NCI-H1694 treated with DMSO at 0.1 percent for 48 hours (cell line): ENCODE measurements at places on chromosomes 11 and 22.

GRCh38 chr22:39428597-39429071 is 28.2 kb upstream of the MGAT3 start:
- DNase-seq, result no peak

GRCh38 chr11:125621995-125622394 is 3.0 kb upstream of the CHEK1 start:
- no peak for DNase-seq

GRCh38 chr11:61697078-61697502 is 16.9 kb downstream of the DAGLA start:
- no peak for DNase-seq

- DNase-seq, result no peak
Observed at GRCh38 chr22:26674211-26675190, 17.1 kb downstream of the MIAT start.

GRCh38 chr11:83574519-83574918 is 288.4 kb upstream of the CCDC90B start:
- no peak for DNase-seq

- no peak for DNase-seq
Observed at GRCh38 chr11:39102236-39102635, 2357.2 kb downstream of the LRRC4C start.

- no peak for DNase-seq
Observed at GRCh38 chr11:27660171-27660570, 40.1 kb downstream of the BDNF start.

GRCh38 chr11:17760102-17761029 is 25.8 kb downstream of the KCNC1 start:
- no peak for DNase-seq

DNA sequence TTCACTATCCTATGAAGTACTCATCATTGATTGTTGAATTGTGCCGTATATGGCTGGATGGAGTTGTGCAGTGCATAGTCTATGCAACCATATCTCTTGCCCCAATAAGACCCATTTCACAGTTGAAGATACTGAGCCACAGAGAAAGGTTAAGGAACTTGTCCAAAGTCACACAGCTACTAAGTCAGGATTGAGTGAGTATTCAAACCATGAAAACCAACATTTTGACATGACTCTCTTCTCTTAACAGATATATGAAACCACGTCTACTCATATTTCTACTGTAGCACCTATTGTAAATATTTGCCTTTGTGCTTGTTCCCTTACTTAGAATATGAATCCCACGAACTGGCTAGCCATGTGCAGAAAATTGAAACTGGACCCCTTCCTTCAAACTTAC is 58.1 kb downstream of the MAML2 start:
- no peak for DNase-seq

GRCh38 chr11:112844517-112844916 is 116.7 kb upstream of the NCAM1 start:
- DNase-seq, result no peak

DNA sequence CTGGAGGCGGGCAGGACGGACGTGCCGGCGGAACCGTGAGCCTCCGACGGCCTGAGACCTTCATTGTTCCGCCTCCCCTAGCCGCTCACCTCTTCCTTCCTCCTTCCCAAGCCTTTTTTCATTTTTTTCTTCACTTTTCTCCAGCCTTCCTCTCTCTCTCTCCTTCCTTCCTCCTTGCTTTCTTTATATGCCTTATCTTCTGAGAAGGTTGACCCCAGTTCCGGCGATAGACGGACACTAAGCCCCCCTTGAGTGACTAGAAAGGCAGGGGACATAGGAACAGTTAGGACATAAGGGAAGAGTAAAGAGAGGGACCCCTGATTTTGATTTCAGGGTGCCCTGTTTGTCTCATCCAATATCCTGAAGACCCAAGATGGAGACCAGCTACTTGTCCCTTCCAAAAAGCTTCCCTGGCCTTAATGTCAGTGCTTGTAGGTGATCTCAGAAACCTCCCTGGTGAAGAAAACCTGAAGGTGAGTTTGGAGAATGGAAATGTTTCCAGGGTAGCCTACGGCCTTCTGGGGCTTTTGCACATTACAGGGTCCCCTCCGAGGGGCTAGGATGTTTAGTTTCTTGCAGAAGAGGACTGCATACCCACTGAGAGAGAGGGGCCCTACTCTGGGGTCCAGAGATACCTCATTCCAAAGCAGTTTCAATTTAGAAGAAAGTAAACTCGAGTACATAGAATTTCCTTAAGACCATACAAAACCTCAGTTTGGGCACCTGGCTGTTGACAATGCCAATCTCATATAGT is 3.5 kb downstream of the ADM start:
- no peak for DNase-seq

- no peak for DNase-seq
Observed at GRCh38 chr11:117251506-117251905, 19.0 kb downstream of the RNF214 start.

- DNase-seq, result no peak
Observed at GRCh38 chr11:78420796-78421209, 3.2 kb upstream of the GAB2 start.

GRCh38 chr22:35437049-35437448 is 37.1 kb downstream of the MCM5 start:
- no peak for DNase-seq

- peak; percentile 53 for DNase-seq
Observed at GRCh38 chr11:83819931-83820549, 533.9 kb upstream of the CCDC90B start.

DNA sequence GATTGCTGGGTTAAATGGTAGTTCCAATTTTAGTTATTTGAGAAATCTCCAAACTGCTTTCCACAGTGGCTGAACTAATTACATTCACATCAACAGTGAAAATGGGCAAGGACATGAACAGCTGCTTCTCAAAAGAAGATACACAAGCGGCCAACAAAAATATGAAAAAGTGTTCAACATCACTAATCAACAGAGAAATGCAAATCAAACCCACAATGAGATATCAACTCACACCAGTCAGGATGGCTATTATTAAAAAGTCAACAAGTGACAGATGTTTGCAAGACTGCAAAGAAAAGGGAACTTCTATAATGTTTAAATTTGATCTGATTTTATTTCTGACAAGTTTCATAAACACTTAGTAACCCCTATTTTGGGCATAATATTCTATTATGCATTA is 537.5 kb downstream of the DLG2 start:
- no peak for DNase-seq

- DNase-seq, result no peak
Observed at GRCh38 chr11:95715777-95716241, 73.8 kb downstream of the FAM76B start.
